Renal pelvis (tissue), 12 donors: ENCODE measurements at places on chromosomes 3 and 15.

DNA sequence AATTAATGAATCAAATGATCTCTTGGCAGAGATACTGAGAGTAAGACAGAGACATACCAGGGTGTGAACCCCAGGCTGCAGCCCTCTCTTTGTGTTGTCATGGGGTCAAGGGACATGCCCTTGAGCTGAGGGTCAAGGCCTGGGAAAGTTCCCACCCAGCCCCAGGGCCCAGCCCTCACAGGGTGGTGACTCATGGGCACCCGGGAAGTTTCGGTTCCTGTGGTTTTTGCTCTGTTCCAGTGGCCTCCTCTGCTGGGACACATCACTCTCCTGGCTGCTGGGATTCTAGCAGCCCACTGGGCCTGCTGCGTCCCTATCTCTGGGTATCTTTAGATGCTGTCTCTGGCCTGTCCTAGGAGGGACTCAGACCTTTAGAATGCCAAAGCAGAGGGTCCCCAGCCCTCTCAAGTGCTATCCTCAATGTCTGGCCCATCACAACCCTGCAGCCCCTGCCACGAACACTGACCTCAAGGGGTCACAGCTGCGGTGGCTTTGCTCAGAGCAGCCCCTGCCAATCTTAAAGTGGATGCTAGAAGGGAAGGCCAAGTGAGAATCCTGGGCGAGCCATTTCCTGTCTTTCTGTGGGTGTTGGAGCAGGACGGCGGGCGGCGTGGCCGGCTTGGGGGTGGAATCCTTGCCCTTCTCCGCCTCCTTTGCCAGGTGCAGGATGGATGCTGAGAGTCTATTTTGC lies 148.4 kb upstream of the TLE3 start:
- DNase-seq, result no peak

DNA sequence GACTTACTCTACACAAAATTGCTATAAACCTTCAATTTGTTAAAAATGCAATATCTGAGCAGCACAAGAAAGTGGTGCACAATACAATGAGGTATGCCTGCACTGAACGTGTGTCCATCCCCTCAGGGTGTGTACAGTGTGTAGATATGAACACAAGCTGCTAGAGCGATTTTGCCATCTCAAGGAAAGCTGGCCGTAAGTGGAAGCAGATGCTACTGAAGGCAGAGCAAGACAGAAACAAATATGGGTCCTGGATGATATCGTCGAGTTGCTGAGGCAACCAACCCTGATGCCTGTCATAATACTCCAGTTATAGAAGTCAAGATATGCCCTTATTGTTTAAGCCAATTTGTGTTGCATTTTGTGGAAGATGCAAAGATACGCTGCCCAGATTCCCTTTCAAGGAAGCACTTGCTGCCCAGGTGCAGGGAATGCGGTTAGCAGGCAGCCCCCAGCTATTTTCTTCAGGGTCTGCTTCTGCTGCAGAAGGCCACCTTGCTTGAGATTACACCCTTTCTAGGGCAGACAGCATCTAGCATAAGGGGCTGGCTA lies 25.8 kb upstream of the EHHADH start:
- DNase-seq, result no peak

DNA sequence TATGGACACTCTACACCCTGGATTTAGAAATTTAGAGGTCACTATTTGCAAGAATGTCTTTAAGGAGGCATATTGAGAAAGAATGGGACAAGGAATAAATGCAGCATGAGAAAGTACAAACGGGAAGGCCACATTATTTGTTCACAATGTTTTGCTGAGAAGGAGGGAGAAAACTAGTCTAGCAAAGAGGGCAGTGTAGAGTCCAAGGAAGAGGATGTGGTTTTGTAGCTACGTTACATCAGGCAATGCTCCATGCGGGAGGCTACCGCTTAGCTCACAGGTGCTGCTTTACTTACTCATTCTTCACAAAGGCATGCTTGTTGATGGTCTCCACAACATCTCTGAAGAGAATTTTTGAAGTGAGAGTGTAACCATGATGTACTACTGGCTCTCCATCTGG lies 191.1 kb downstream of the PLCH1 start:
- no peak for DNase-seq

GRCh38 chr3:128311441-128311844 lies 155.2 kb downstream of the DNAJB8 start:
- no peak for DNase-seq

GRCh38 chr15:84836844-84837243 lies 19.7 kb downstream of the ALPK3 start:
- DNase-seq, result no peak

GRCh38 chr3:30894521-30895251 lies at the start of gene GADL1:
Gene GADL1 (minus strand): TSS chr3:30894661. CDS start chr3:30894614, 47 bp downstream.
- peak; percentile 45 for DNase-seq

DNA sequence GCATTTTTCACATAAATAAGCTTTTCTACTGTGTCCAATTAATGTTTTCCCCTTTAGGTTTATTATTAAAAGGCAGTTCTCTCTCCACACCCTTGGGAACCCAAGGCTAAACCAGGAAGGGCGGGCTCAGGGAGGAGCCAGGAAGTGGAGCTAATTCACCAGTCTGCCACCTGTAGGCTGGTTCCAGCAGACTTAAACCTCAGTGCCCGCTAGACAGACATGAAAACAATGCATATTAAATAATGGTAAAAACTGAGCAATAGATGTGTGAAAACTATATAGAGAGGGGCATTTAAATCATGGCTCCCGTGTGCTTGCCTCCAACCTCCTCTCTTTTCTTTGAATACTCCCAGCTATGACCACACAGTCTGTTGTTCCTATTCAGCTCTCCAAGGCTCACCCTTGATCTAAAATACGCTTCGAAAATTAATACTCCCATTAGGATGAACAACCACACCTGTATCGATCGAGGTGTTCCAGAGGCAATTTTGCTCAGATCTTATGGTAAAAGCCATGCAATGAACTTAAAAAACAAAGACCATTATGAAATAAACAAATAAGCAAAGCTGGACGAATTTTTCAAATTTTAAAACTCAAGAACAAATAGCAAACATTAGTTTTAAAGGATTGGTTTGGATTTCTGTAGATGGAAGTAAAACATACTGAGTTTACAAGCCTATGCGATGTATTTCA lies 253.3 kb downstream of the TJP1 start:
- no peak for DNase-seq

DNA sequence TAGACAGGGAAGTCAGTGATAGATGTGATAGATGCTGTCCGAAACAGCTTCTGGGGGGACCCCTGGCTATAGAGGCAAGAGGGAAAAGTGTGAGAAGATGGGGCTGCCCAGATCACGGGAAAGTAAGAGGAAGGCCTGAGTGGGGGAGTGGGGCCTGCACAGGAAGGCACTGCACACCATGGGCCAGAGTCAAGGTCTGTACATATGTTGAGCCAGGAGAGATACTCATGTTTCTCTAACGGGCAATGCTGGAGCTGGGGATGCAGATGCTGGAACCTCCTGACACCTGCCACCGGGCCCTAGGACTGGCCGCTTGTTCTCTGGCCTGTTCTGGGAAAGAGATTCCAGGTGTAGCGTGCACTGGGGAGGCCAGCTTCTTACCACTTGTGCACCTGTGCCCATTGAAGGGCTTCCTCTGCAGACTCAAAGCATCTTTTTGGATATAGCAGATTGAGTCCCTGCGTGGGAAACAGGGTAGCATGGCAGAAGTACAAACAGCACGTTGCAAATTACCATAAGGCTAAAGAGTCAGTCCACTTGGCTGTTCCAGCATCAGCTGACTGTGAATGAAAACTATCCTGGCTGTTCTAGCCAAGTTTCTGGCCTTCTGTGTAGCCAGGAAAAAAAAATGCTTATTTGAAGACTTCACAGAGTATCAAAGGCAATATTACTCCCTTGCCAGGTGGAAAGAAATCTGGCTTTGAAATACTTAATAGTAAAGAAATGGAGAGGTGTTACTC lies 77.1 kb upstream of the GSK3B start:
- no peak for DNase-seq

GRCh38 chr15:78540141-78540870 lies at the start of gene PSMA4:
Gene PSMA4 (plus strand): TSS chr15:78540444. CDS start chr15:78541928, 1,484 bp downstream.
- DNase-seq, result peak; percentile 90

GRCh38 chr15:27638958-27639357 lies 460.2 kb downstream of the OCA2 start:
- no peak for DNase-seq

DNA sequence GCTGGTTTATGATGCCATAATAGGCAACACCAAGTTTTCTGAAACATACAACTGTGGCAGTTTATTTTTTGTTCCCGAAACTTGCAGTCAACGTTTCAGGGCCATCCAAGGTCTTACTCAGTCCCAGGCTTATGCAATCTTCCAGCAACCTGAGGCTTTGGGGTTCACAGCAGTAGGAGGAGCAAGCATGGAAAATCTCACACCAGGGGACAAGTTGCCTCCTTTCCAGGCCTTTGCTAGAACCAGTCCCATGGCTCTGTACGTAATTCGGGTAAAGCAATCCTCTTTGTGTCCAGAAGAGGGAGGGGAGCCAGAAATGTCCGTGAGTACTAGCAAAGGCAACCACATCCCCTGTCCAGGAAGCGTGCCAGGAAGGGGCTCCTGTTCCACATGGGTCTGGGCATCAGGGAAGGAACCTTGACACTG lies 4.7 kb upstream of the FAM240A start:
- no peak for DNase-seq

DNA sequence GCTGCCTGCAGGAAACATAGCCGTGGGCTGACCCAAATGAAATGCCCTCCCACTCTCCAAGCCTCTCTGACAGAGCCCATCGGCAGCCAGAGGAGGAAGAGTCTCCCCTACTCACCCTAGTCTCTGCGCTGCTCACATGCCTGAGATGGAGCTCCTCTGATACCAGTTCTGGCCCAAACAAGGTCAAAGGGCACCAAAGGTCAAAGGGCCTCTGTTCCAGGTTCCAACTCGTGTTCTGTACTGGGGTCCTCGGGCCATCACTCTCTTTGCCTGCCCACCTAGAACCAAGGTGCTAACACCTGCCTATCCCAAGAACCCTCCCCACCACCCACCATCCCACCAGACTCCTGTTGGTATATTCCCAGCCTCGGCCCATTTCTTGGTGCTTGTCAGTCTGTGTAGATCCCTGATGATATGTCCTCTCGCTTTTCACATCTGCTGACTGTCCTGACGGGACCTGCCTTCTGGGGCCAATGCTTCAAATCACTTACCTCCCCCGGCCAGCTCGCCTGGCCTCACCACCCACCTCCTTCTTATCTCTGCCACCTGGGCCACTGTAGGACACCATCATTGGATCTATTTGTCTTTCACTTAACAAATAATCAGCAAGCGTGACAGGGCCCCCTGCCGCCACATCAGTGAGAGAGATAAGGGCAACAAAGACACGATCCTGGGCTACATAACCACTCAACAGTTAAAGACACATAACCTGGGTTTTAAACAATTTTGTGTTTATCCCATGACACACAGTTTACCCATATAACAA lies 90.4 kb downstream of the SRGAP3 start:
- DNase-seq, result no peak

- no peak for DNase-seq
These were observed 17.6 kb upstream of the SLC41A3 start for GRCh38 chr3:126101521-126101982.

GRCh38 chr15:71115567-71116351 lies 488 bp downstream of the THSD4 start:
- DNase-seq, result no peak

- no peak for DNase-seq
These were observed 29.6 kb downstream of the PLSCR4 start for GRCh38 chr3:146221276-146221675.

- DNase-seq, result no peak
These were observed 155.1 kb upstream of the TBL1XR1 start for GRCh38 chr3:177352424-177352823.

DNA sequence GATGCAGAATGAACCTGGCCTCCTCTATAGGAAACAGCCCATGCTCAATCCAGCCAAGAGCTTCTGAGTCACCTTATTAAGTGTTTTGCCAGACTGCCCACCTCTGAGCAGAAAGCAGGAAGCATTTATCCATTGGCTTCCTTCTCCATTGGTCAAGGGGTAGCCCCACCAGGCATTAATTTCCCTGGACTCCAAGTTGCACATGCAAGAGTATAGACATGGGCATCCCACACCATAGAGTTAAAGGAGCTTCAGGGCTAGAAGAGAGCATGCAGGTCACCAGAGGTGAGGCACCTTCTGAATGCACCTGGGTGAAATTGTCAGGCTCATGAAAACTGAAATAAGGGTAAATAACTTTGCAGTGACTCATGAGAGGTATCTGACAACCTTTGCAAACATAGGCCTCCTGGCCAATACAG lies 230.8 kb upstream of the STAC start:
- no peak for DNase-seq

DNA sequence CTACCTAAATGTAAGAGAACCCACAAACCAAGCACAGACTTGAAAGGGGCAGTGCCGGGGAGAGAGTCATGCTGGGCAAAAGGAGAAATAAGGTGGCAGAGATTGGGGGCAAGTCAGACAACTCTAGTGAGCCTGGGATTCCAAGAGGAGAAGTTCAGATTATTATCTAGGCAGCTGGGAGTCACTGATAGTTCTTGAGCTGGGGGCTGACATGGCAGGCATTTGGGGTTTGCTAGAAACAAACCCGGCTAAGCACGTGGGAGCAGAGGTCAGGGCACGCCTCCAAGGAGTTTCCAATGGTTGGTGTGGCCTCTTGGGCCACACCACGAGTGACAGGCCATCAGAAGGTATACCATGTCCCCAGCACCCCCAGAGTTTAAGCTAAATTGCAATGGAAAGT lies 27.6 kb downstream of the SLC6A6 start:
- no peak for DNase-seq

GRCh38 chr3:121918779-121919483 lies 24.7 kb downstream of the SLC15A2 start:
- no peak for DNase-seq

DNA sequence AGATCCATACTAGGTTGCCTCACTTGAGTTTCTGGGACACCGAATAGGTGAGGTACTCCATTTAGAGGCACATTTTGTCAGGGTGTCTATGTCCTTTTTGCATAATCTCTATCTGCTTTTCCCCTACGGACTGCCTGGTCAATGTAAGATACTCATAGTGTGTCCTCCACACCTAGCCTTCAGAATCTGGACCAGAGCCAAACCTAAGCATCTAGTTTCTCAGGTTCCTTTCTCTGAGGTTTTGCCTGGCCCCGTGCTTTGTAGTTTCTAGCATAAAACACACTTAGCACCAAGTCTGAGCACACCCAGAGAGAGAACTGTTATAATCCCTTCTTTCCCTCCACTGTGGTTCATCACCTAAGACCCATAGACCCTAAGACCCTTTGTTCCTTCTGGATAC lies 105.9 kb upstream of the MLF1 start:
- DNase-seq, result no peak

DNA sequence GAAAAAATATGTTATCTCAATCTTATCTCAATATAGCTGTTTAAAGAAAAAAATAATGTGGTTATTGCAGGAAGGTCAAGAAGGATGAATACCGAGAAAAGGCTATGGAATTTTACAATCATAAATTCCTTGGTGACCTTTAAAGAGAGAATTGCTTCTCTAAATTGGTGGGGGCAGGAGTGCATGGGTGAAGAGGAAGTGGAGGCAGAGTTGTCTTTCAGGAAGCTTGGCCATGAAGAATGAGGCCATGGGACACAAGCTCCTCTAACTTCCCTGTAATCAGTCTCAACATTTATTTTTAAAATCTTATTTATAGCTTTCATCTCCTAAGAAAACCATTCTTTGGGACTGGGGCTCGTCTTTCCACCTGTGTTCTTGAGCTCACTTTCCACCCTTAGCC lies 22.4 kb upstream of the ALDH1A2 start:
- DNase-seq, result no peak
